Activated T-helper 1 cell treated with Interleukin-2 at 50 U/mL for 16 hours (primary cell): ENCODE measurements at places on chromosomes 4 and X.

DNA sequence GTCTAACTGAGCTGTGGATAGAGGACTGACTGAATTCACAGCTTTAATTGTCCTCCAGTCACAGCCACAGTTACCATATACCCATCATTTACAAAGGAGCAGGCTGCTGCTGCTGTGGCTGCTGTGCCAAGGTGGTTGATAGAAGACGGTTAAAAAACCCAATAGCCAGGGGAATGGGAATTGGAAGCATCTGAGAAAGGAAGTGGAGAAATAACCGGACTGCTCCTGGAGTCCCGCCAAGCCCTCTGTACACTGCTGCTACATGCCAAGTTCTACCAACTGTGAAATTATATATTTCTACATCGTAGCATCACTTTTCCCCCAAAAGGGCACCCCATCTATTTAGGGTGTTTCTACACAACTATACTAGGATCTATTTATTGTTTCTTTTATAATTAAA, 279.7 kb upstream of the ARX start:
- DNase-seq, result no peak

- no peak for DNase-seq
Measured at GRCh38 chrX:112359906-112360305, 277.3 kb upstream of the TRPC5 start.

GRCh38 chr4:15398732-15399131, 29.1 kb upstream of the C1QTNF7 start:
- no peak for DNase-seq

- no peak for DNase-seq
Measured at GRCh38 chr4:7980036-7980435, 40.4 kb upstream of the AFAP1 start.

GRCh38 chr4:74108457-74109115, 9.6 kb upstream of the CXCL2 start:
- no peak for DNase-seq

- no peak for DNase-seq
Measured at GRCh38 chr4:57672846-57673433, 562.8 kb upstream of the IGFBP7 start.

DNA sequence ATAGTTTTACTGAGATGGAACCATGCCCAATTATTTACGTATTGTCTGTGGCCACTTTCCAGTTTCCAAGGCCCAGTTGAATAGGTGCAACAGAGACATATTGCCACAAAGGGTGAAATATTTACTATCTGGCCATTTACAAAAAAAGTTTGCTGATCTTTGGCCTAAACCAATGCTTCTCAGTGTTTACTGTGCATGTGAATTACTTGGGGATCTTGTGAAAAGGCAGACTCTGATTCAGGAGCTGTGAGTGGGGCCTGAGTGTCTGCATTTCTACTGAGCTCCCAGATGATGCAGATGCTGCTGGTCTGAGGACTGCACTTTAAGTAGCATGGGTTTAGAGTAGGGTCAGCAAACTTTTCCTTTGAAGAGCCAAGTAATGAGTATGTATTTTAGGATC, 94.1 kb upstream of the PDE5A start:
- no peak for DNase-seq

DNA sequence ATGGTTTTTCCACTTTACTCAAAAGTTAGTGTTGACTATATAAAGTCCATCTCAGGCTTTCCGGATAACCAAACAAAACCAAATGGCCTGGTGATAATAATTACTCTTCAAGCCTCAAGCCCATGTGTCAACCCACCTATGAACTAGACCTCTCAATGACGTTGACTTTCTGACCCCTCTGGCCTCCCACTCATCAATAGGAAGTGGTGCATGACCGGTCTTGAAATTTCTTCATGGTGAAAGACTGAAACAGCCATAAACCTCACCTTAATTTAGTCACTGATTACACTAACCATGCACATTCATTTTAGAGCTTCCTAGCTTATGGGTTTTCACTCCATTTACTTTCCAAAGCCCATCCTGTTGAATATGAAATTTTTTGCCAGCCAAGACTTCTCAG, 276.0 kb downstream of the KLHL13 start:
- DNase-seq, result no peak

DNA sequence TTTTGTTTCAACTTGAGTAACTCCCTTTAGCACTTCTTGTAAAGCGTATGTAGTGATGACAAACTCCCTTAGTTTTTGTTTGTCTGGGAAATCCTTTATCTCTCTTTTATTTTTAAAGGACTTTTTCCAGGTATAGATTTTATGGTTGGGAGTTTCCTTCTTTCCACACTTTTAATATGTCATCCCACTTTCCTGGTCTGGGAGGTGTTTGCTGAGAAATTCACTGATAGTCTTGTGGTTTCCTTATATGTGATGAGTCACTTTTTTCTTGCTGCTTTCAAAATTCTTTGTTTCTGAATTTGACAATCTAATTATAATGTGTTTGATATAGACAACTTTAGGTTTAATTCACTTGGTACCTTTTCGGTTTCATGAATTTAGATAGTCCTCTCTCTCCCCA, 353.9 kb downstream of the GPAT3 start:
- DNase-seq, result no peak

GRCh38 chr4:87961993-87962392, 13.5 kb upstream of the SPP1 start:
- no peak for DNase-seq

GRCh38 chrX:102963955-102964354, 26.9 kb downstream of the RAB40AL start:
- no peak for DNase-seq

- DNase-seq, result no peak
Measured at GRCh38 chr4:78684325-78685079, 91.6 kb upstream of the BMP2K start.

DNA sequence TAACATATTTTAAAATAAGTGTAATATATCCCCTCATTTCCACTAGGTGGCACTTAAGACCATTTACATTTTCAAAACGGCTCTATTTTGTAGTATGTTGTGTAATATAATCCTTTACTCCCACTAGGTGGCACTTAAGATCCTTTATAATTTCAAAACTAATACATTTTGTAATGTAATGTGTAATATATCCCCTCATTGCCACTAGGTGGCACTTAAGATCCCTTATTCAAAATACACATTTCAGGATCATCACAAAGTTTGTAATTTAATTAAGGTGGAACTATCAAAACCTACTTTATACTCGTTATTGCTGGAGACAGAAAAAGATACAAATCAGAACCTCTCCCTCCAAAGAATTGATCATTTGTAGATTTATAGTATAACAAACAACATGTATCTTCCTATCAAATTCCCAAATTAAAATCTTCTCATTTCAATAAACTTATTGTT, 132.5 kb downstream of the ARHGAP6 start:
- no peak for DNase-seq

DNA sequence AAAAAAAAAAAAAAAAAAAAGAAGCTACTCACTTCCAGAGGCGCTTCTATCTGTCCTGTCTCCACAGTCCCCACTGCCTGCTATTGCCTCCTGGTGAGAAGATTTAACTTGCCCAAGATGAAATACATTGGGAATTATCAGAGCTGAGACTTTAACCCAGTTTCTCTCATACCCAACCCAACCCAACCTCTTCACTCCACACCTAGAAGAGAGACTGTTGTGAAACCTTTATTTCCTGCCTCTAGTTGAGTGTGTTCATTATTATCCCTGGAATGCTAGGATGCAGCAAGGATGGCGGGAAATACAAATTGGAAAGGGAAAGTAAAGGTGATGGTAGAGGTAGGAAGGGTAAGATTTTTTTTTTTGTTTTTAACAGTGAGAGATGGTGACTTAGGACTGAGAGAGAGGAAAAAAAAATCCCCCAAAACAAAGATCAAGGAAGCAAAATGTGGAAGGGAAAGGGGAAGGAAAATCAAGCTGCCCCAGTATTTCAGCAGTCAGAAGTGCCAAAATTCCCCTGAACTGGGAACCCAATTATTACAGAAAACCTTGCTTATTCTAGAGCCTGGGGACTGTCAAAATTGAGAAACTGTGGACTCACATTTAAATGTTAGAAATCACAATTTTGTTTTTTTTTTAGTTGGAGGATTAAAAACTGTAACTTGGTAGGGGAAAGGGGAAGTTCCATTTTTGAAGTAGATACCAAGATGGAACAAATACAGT, 253.0 kb downstream of the PTTG2 start:
- no peak for DNase-seq

- no peak for DNase-seq
Measured at GRCh38 chr4:138757432-138757831, 258.1 kb upstream of the NOCT start.

- DNase-seq, result no peak
Measured at GRCh38 chr4:130479674-130480073, 1383.7 kb downstream of the C4orf33 start.

- no peak for DNase-seq
Measured at GRCh38 chrX:141619336-141619735, 29.8 kb downstream of the SPANXA2 start.

- DNase-seq, result no peak
Measured at GRCh38 chr4:107718351-107718965, 1.6 kb downstream of the PAPSS1 start.

- no peak for DNase-seq
Measured at GRCh38 chr4:17665852-17666251, 51.4 kb downstream of the MED28 start.

DNA sequence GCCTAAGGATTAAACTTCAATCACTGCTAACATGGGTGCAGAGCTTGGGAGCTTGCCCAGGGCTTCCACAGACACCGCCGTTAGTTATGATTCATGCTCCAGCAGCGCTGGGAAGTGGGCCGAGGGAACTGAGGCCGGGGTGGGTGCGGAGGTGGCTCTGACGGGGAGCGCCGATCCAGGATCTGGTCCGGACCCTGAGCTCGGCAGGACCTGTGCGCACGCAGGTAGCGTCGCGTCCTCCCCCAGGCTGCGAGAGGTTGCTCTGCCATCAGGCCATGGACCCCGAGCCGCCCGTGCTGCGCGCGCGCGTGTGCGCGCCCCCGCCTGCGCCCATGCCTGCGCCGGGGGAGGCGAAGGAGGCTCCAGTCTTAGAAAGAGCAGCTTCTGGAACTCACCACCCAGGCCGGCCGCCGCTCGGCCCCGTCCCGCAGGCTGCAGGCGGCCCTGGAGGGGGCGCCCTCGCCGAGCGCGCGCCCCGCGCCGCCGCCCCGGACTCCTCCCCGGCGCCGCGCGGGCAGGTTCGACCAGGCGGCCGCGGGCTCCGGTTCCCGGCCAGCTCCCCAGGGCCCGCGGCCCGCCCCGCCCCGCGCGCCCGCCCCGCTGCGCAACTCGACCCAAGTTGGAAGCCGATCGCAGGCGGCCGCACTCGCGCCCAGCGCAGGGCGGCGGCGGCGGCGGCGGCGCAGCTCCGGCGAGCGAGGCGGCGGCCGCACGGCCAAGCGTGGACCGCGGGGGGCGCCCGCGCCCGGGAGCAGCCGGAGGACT, 732 bp upstream of the ADRA2C start:
- no peak for DNase-seq
